IMR-90 (cell line): ENCODE measurements at places on chromosomes 1 and 21. TPM values are rescaled to one million over a fixed set of nuclear protein-coding genes. Genes with fewer than 3 reads are reported as not detected.

Gene ZNF683
- total RNA-seq: not detected in 2 replicates

Gene KANK4
- total RNA-seq: not detected in 2 replicates

Gene TSHB
- not detected in 2 replicates for total RNA-seq

Gene LCE1A
- not detected in 2 replicates for total RNA-seq

Gene LIPI
- not detected in 2 replicates for total RNA-seq

Gene KIF26B
- total RNA-seq: 0.54 and 0.83 TPM in 2 replicates

Gene TMEM61
- not detected in 2 replicates for total RNA-seq

Gene GSTM3
- total RNA-seq: 101 and 131 TPM in 2 replicates

Gene ASTN1
- total RNA-seq: under 0.01 TPM in 1 of 2 replicates, not detected in the other

Gene ANGPTL3
- total RNA-seq: not detected in 2 replicates

Gene PRR9
- total RNA-seq: not detected in 2 replicates

DNA sequence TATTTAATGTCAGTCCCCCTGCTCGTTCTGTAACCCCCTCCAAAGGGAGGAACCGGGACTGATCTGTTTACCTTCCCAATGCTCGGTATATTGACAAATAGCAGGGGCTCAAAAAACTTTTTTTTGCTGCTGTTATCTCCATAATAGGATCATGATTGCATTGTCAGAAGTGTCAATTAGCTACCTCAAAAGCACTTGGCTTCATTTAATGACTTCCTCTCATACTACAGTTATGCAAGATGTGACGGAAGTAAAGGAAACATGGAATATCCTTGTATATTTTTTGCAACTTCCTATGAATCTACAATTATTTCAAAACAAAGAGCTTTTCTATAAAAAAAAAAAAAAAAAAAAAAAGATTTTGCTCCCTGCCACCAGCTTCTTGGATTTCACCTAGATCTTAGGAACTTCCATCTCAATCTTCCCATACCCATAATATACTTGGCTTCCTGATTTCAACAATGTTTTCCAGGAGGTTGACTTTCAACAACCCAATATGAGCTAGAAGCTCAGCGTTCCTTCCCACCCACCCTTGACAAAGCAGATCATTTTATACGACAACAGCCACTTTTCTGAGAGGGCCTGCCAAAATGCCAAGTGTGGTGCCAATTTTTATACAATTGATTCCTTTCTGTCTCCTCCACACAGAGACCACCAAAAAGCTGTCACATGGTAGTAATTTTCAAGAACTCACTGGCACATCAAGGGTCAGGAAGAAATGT, 71.7 kb downstream of the SETD4 start:
- H3K4me1 ChIP-seq: peaks cover 2% of the 10 kb centered on the region; the same call in 1 of the 2 replicates
- H3K27me3 ChIP-seq: peaks cover 27% of the 10 kb centered on the region
- H3K27ac ChIP-seq: no peak overlapping the region

- H3K4me3 ChIP-seq: no peak overlapping the region
- no peak overlapping the region for H3K27ac ChIP-seq
- H3K27me3 ChIP-seq: no peaks in the 10 kb centered on the region; the same call in 1 of the 2 replicates
- H3K4me1 ChIP-seq: no peaks in the 10 kb centered on the region
- no peaks in the 10 kb centered on the region for H3K36me3 ChIP-seq
Measured at GRCh38 chr1:47751193-47751592, 246.0 kb downstream of the TRABD2B start.

DNA sequence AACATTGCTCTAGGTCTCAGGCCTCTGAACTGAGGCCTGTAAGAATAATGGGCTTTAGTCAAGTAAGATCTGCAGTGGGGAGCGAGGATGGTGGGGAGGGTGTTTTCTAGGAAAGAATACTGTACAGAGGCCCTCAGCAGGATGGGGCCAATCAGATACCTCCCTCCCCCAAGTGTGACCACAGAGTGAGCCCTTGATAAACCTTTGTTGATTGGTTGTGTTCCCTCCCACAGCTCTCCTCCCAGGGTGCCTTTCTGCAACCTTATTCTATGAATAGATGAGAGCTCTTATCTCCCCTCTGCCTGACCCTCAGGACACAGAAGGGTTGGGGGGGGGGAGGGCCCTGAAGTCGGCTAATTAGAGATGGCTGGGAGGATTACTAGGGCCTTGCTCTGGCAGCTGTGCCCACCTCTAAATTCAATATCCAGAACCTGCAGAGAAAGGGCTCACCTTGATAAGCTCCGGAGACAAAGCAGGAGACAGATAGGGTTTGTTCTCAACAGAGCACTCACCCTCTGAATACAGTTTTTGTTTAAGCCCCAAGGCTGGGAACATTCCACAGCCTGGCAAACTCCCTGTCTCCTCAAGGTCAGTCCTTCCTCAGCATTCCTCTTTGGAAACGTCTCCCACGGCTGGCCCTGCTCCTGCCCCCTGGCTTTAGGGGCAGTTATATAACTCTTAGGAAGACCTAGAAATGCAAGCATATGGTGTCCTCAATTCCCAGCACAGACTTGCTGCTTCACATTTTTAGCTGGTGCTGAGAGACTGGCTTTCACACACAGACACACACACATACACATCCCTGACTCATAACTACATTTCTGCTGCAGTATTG, 42.9 kb downstream of the ATP1A1 start:
- no peak overlapping the region for H3K4me3 ChIP-seq
- peak; percentile 18 for DNase-seq

DNA sequence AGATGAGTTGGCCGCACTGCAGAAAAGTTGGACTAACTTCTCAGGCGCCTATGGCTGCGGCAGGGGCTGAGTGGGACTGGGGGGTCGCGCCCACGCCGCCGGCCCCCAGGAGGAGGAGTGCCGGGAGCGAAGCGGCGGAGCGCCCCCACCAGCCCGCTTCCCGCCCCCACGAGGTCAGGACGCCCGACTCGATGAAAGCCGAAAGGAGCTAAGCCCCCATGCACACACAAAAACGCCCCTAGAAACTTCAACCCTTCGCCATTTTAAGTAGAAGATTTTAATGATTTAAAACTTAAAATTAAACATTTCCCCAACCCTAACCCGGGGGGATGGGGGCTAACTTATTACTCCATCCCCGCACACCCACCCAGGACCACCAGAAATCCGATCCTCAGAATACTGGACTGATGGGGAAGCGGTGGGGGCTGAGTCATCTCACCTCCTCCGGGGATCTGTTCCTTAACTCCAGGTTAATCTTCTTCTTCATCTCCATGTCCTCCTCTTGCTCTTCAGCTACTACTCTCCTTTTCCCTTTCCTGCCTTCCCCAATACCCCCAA, 539 bp downstream of the ANP32E start:
- peak overlapping the region; percentile 54 for H3K4me3 ChIP-seq
- peak overlapping the region; percentile 84 for H3K27ac ChIP-seq
- H3K27me3 ChIP-seq: no peaks in the 10 kb centered on the region
- no peak for DNase-seq

DNA sequence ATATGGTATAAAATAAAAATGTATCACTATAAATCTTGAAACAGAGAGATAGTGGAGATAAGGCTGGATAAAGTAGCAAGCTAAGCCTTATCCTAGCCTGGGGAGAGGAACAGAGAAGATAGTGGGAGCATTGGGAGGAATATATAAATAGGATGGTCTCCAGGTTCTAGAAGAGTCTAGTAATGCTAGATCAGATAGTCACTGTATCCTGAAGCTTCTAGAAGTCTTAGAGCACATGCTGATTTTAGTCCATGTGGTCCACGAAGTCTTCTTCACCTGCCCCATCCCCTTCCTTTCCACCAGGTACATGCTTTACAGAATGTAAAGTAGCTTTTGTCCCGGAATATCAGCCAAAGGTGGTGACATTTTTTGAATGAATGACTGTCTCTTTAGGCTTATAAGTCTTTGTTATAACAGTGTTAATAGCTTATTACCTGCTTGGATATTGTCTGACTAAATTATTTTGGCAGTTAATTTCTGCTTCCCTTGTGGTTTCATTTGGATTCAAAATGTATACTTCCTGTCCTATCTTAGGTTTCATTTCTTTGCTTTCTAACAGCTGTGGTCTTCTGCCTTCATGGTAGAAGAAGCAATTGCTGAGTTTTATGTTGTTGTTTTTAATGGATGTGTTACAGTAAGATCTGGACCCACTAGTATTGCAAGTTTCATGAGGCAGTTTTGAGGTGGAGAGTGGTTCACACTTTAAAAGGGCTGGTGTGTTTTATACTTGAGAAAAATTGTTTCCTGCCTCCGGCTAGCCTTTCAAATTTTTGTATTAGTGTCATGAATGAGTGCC, 5.9 kb downstream of the SMG7 start:
- no peak overlapping the region for H3K4me3 ChIP-seq
- H3K27me3 ChIP-seq: no peaks in the 10 kb centered on the region
- no peak for DNase-seq
- H3K4me1 ChIP-seq: peaks cover 6% of the 10 kb centered on the region

GRCh38 chr1:54834007-54834541, 33.0 kb upstream of the TTC22 start:
- H3K4me3 ChIP-seq: no peak overlapping the region
- H3K4me1 ChIP-seq: no peaks in the 10 kb centered on the region
- DNase-seq: no peak
- H3K36me3 ChIP-seq: no peaks in the 10 kb centered on the region

GRCh38 chr1:94039514-94039870, 81.5 kb downstream of the ABCA4 start:
- H3K27me3 ChIP-seq: no peaks in the 10 kb centered on the region
- no peak overlapping the region for H3K4me3 ChIP-seq
- H3K27ac ChIP-seq: no peak overlapping the region
- no peaks in the 10 kb centered on the region for H3K36me3 ChIP-seq
- H3K4me1 ChIP-seq: peaks cover 28% of the 10 kb centered on the region

- peak; percentile 44 for DNase-seq
- H3K4me1 ChIP-seq: peaks cover 2% of the 10 kb centered on the region; the same call in 1 of the 2 replicates
- H3K36me3 ChIP-seq: no peaks in the 10 kb centered on the region
- no peak overlapping the region for H3K4me3 ChIP-seq
- no peaks in the 10 kb centered on the region for H3K27me3 ChIP-seq
Measured at GRCh38 chr1:238484121-238484520, 593.4 kb upstream of the ZP4 start.

GRCh38 chr1:150268340-150268704, 494 bp downstream of the APH1A start:
- peak overlapping the region; percentile 93 for H3K4me3 ChIP-seq
- peaks cover 22% of the 10 kb centered on the region for H3K36me3 ChIP-seq
- peaks cover 6% of the 10 kb centered on the region for H3K4me1 ChIP-seq
- no peak for DNase-seq

- DNase-seq: no peak
- no peaks in the 10 kb centered on the region for H3K27me3 ChIP-seq
- H3K4me1 ChIP-seq: no peaks in the 10 kb centered on the region
- no peak overlapping the region for H3K4me3 ChIP-seq
- no peaks in the 10 kb centered on the region for H3K36me3 ChIP-seq
- H3K27ac ChIP-seq: no peak overlapping the region
Measured at GRCh38 chr1:63255153-63255552, 67.2 kb upstream of the FOXD3 start.

DNA sequence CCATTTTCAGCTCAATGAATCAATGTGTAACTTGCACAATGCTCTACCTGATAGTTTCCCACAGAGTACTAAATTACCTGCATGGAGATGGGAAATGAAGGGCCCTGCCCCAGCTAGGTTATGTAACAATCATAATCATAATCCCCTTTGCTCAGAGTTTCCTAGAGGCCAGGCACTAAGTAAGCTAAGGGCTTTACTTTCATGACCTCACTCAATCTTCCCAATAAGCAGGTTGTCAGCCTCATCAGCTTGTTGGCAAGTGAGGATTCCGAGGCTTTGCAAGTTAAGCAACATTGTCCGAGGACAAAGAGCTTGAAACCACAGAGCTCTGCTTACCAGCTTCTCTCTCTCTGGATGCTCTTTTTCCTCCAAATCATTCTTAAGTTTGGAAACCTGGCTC, 64.1 kb upstream of the NTPCR start:
- H3K4me1 ChIP-seq: peaks cover 5% of the 10 kb centered on the region
- peaks cover 15% of the 10 kb centered on the region for H3K27me3 ChIP-seq
- H3K27ac ChIP-seq: no peak overlapping the region
- H3K4me3 ChIP-seq: no peak overlapping the region
- DNase-seq: no peak

DNA sequence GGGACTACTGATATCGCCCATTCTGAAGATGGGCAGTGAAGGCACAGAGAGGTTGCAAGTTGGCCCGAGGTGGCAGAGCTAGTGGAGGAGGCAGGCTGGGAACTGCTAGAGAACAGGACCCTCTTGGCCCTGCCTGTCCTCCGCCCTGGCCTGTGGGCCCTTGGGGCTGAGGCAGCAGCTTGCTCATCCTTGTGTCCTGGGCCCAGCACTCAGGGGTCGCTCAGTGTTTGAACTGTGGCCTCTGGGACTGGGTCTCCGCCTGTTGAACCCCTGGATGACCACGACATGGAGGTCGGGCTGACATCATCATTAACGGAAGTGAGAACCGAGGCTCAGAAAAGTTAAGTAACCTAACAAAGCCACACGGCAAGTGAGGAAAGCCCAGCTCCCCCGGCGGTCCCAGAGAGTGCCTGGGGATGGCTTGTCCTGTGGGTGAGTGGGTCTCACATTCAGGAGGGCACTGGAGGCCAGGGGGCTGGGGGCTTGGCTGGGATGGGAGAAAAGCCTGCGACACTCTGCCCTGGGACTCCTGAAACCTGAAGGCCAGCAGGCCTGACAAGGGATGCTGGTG, 23.0 kb upstream of the DDOST start:
- no peak overlapping the region for H3K4me3 ChIP-seq
- no peaks in the 10 kb centered on the region for H3K27me3 ChIP-seq
- H3K36me3 ChIP-seq: peaks cover 7% of the 10 kb centered on the region
- H3K4me1 ChIP-seq: no peaks in the 10 kb centered on the region
- DNase-seq: no peak

DNA sequence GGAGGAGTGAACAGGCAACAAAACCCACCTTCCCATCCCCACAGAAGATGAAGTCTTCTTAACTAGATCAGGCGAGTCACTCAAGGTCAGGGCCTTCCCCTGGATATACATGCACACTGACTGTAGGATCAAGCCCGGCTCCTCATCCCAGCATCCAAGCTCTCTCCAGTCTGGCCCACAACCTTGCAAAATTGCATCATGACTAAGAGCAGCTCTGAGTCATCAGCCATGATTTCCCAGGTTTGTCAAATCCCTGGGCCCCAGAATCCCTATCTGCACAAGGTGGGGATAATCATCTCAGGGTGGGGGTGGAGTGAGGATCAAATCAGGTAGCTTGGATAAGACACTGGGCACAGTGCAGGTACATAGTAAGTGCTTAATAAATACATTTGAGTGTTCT, 199.3 kb upstream of the GRIK3 start:
- H3K4me1 ChIP-seq: no peaks in the 10 kb centered on the region
- no peak overlapping the region for H3K4me3 ChIP-seq
- H3K27ac ChIP-seq: no peak overlapping the region
- no peaks in the 10 kb centered on the region for H3K36me3 ChIP-seq

GRCh38 chr21:34004974-34005373, 68.4 kb upstream of the MRPS6 start:
- no peak for DNase-seq
- no peaks in the 10 kb centered on the region; the same call in 1 of the 2 replicates for H3K27me3 ChIP-seq
- H3K4me1 ChIP-seq: peaks cover 2% of the 10 kb centered on the region
- no peaks in the 10 kb centered on the region for H3K36me3 ChIP-seq
- H3K4me3 ChIP-seq: no peak overlapping the region

GRCh38 chr1:34899471-34899870, 30.0 kb downstream of the DLGAP3 start:
- peaks cover 10% of the 10 kb centered on the region for H3K27me3 ChIP-seq
- H3K4me3 ChIP-seq: no peak overlapping the region
- H3K4me1 ChIP-seq: no peaks in the 10 kb centered on the region
- H3K36me3 ChIP-seq: no peaks in the 10 kb centered on the region
- H3K27ac ChIP-seq: no peak overlapping the region
